ENCODE measurements at places on chromosomes 12 and 14.

DNA sequence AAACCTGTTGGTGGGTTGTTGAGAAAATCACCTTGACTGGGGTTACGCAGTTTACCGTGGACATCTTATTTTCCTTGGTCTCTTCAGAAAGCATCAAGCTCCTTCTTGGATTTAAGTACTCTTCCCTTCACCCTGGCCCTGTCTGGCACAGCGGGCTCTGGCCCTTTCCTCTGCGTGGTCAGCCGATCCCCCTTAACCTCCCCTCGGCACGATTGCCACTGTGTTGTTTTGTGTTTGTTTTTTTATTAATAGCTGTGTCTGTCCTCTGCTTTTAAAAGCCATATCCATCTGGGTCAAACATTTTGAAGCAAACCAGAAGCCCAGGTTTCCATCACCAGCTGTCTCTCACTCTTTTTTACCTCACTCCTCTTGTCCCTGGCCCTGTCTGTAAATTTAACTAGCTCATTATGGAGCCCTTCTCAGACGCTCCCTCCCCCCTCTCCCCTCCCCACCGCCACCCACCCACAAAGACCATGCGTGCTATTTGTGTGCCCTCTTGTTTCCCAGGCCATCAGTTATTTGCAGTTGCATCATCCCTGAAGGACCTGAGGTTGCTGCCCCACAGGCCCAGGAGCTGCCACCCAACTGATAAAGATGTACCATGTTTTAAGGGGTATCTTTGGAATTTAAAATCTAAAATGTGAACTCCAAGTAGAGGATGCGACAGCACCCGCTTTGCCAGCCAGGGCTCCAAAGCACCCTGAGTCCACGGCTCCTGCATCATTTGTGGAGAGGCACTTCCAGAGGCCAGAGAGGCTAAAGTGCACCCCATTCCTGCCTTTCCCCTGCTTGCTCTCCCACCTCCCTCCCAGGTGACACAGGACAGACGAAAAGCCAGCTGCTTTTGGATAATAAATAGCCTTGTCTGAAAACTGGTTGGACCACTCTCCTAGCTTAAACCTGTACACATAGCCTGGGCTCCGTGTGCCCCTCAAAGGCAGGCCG is 3.9 kb downstream of the BCL11B start:
- no peak for DNase-seq

DNA sequence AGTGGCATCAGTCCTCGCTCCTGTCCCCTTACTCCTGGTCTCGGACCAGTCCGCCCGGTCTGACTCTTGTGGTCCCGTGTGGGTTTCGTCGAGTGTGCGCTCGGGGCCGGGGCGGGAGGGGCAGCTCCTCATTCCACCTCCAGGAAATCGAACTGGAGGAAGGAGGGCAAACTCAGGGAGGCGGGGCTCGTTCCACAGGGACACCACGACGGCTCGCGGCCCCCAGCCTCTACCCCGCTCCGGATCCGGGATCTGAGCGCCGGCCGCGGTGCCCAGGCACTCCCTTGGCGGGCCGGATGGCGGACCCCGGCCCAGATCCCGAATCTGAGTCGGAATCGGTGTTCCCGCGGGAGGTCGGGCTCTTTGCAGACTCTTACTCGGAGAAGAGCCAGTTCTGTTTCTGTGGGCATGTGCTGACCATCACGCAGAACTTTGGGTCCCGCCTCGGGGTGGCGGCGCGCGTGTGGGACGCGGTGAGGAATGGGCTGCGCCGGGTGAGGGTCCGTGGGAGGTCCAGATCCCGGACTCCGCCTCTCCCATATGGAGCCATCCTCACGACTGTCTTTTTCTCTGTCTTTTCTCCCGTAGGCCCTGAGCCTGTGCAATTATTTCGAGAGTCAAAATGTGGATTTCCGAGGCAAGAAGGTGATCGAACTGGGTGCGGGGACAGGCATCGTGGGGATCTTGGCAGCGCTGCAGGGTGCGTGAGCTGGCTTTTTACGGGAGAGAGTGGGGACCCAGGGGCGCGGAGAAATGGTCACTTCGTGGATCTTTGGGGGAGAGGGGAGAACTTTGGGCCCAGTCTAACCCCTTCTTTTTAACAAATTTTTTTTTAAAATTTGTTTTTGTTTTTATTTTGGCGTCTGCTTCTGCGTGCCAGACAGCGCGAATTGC is at the start of gene EEF1AKMT3:
TSS of gene EEF1AKMT3 (plus strand) at position 186 of the 894 bp plus-strand sequence. CDS start at position 297, 111 bp downstream.
- DNase-seq = no peak

GRCh38 chr12:112568641-112569040 is 149.9 kb downstream of the PTPN11 start:
- DNase-seq = no peak

DNA sequence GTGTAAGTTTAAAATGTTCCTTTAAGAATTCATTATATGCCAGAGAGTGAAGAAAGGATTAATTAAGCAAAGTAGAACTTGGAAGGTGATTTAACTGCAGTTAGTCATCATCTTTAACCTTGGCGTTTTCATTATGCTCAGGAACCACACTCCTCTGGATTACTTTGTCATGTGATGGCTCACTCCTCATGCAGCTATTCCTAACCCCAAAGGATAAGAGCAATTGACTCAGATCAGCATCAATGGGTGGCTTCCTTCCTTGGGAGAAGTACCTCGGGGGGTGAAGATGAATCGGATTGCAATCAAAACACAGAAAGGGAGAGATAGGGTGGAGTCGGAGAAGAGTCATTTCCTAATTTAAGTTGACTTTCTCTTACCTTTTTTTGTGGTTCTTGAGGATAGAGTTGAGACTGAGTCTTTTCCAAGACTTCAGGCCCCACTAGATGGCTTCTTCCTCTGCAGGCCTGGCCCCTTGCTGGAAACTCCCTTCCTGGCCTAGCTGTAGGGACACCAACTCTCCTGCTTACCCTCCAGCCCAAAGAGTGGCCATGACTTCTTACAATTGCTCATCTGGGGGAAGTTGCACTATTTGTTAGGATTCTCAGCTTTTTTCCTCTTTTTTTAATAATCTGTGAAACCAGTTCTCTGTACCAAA is 238.6 kb upstream of the DDHD1 start:
- DNase-seq = no peak

DNA sequence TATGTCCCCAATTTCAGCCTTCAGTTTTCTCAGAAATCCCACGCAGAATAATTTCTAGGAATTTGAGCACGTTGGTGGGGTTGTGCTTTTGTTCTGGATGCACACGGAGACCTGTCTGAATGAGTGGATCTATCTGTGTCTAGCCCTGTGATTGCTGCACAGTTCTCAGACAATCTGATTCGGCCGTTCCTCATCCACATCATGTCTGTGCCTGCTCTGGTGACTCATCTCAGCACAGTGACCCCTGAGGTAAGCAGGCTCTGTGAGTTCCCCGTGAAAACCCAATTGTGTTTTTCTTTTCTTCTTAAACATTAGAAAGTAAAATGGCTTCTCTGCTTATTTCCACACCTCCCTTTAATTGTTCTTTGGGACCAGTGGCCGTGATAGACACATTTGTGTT is 20.2 kb downstream of the UBE3B start:
- DNase-seq = no peak

- no peak for DNase-seq
These were observed 4.4 kb upstream of the BICD1 start for GRCh38 chr12:32102234-32102633.

DNA sequence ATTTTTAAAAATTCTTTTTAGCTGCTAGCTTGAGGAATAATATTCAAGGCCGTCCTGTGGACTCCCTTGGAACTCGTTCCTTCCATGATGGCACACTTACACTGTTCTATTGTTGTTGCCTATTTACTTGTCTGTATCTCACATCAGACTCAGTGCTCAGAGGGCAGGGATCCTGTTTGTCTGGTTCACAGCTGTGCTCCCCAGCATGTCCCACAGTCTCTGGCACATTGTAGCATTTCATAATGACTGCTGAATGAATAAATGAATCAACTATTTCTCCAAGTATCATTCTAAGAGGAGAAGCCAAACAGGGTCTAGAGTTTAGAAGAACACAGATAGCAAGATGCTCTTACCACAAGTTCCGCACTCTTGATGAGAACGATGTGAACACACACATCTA is 48.0 kb downstream of the NTN4 start:
- DNase-seq = no peak

- no peak for DNase-seq
These were observed 66.9 kb downstream of the ANKS1B start for GRCh38 chr12:99917711-99918402.

- DNase-seq = no peak
These were observed 61.3 kb downstream of the PHLDA1 start for GRCh38 chr12:75970310-75970709.

DNA sequence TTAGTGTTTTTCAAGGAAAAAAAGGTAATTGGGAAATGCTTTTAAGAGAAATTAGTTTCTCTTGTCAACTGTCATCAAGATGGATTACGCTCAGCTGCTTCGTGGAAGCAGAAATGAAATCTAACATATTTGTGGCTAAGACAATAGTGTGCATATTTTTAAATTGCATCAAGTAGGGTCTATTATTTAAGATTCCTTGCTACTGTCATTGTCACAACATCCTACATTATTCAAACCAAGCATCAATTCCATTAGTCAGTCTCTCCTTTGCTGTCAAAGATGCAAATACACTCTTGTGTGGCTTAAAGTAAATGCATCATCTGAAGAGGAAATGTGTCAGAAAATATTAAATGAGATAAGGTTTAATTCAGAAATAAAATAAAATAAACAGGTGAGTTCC is 1277.6 kb upstream of the SEL1L start:
- DNase-seq = no peak

DNA sequence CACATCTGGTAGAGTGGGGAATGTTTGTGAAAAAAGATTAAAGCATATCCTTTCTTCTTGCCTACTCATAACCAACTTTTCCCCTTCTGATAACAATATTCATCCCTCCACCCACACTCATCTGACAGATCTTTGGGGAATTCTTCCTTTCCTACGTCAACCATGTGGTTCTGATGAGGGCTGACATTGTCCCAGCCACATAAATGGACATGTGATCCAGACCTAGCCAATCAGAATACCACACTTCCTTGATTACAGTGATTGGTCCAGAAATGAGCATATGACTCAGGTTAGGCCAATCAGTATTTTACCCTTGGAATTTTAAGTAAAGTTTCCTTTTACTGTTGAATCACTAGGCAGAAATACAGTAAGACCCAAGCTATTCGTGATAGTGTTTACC is 58.9 kb downstream of the GPR65 start:
- DNase-seq = no peak

GRCh38 chr12:113369391-113369985 is 11.1 kb downstream of the PLBD2 start:
- no peak for DNase-seq

DNA sequence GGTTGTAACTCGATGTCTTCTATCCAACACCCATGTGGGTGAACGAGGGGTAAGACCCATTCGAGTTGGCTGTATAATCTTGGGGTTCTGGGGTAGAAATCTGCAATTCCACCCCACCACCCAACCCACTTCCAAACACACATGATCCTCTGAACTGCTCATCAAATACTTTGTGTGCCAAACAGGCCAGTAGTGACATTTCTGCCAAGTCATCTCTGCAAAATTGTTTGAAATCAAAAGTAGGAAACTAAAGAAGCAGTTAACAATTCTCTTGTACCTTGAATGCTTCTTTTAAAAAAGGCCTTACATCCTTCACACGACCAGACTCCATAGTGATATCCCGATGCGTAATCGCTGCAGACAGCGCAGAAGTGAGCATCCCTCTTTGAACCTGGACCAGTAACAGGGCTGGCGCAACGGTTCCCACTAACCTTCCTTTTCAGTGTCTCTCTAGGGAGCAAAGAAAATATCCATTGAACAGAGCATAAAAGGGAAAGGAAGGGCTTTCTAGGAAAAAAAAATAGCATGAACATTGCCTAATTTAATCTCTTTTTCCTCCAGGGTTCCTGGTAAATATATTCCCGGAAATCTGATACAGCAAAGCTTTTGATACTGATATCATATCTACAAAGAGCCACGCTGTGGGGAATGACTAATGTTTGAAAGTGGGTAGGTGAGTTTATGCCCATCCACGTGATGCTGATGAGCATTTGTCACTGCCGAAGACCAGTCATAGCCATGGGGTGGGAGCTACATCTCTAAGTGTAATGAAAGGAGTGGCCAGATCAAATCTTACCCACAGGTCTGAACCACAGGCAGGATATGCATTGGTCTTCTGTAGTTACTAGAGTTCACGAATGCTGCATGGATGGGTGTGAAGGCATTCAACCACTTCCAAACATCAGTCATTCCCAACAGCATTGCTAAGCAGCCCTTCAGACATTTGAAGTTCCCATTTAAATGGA is 14.2 kb downstream of the ESR2 start:
- DNase-seq = no peak

DNA sequence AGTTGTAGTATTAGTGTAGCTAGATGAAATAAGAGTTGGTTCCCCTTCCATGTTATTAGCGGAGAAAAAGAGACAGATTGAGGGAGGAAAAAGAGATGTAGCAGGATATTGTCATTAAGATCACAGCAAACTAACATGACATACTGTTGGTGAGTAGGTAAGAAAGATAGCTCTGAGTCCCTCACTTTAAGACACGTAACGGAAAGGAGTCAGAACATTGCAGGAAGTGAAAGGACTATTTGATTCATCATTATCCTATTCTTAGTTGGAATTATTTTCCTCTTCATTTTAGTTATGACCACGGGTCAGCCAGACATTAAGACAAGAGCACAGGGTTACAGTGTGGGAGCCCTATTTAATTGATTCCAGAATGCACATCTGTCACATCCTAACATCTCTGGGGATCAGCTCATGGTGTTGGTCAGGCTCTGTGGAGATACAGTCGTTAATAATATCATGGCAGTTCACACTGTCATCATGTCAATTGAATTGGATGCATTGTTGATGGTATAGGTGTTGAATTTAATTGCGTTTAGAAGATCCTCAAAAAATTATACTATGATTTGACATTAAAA is 55.0 kb downstream of the TMX1 start:
- DNase-seq = no peak

DNA sequence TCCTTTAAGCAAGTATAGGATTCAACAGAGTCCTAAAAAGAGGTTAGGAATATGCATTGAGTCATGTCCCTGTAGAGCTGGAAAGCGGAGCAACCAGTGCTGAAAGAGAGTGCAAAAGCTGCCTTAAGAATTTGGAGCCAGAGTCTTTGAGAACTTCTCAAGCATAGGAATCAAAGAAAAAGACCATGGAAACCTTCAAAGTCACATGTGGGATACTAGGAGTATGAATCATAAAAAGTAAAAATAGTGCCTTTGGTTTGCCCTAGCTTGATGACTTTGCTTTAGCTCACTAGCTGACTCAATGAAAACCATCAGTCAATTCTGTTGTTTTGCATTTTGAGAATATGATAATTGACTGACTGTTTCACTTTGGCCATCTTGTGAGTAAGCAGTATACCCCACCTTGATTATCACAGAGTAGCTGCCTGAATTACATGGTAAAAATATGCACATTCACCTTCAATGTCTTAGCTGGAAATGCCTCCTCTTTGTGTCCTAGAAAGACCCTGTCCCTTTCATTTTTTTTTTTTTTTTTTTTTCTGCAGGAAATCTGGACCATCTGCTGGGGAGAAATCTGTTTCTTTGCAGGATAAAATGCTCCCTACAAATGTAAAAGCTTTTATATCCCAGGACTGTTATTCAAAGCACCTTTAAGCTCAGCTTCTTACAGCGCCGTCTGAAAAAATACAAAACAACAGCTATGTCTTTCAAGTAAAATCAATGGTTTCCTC is 248.6 kb upstream of the KRR1 start:
- no peak for DNase-seq
